ENCODE measurements at places on chromosomes 2 and 18. TPM values are rescaled to one million over a fixed set of nuclear protein-coding genes. Genes with fewer than 3 reads are reported as not detected.
A peak's percentile ranks its signal among the peaks of the same experiment; 100 is the strongest.

DNA sequence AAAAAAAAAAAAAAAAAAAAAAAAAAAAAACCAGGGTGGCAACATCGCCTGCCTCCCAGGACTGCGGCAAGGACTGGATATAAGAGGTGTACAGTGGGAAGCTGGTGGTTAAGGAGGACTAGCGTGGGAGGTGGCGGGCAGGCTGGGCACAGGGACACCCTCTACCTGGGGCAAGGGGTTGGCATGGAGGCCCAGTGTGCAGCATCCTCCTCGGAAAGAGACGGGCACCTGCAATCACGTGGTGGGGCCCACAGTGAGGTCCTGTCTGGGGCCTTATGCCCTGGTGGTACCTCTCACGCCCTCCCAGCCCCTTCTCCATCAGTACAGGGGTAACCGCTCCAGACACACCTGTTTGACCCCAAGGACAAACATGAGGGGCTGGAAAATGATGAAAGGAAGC, 27.9 kb downstream of the PXDN start:
- H3K4me1 ChIP-seq: peaks cover 2% of the 10 kb centered on the region
- H3K36me3 ChIP-seq: no peaks in the 10 kb centered on the region
- H3K27me3 ChIP-seq: no peaks in the 10 kb centered on the region

- no peaks in the 10 kb centered on the region for H3K27me3 ChIP-seq
- no peaks in the 10 kb centered on the region for H3K36me3 ChIP-seq
- H3K4me3 ChIP-seq: no peak overlapping the region
- no peak overlapping the region for H3K27ac ChIP-seq
- DNase-seq: no peak
Measured at GRCh38 chr2:37391711-37392110, 47.3 kb downstream of the QPCT start.

GRCh38 chr2:136423516-136423996, 305.6 kb upstream of the CXCR4 start:
- DNase-seq: peak; percentile 94
- H3K27me3 ChIP-seq: peaks cover 34% of the 10 kb centered on the region
- no peaks in the 10 kb centered on the region for H3K4me1 ChIP-seq
- no peaks in the 10 kb centered on the region for H3K36me3 ChIP-seq

DNA sequence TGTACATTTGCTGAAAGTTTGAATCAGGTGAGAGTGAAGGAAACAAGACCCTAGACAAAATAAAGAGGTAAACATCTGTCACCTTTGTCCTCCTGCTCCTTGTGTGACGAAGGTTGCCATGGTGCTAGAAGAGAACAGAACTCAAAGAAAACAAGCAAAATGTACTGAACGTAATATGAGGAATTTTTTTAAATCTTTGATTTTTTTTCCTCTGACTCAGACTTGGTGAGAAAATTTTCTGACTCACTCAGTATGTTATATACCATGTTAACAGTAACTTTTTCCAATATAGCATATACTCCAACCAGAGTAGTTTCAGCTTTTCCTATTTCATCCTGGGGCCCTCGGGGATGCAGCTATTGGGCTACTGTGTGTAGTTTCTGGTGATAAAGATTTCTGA, 2114.6 kb upstream of the PIK3C3 start:
- H3K27ac ChIP-seq: no peak overlapping the region
- no peak for DNase-seq
- no peaks in the 10 kb centered on the region for H3K36me3 ChIP-seq
- no peak overlapping the region for H3K4me3 ChIP-seq
- no peaks in the 10 kb centered on the region for H3K27me3 ChIP-seq
- peaks cover 7% of the 10 kb centered on the region for H3K4me1 ChIP-seq

- no peak overlapping the region for H3K27ac ChIP-seq
- H3K27me3 ChIP-seq: no peaks in the 10 kb centered on the region
- H3K36me3 ChIP-seq: no peaks in the 10 kb centered on the region
Measured at GRCh38 chr2:182068811-182069210, 83.2 kb downstream of the PPP1R1C start.

Gene GPR75
- polyA plus RNA-seq: 3.3 TPM

Gene ASB18
- polyA plus RNA-seq: 0.07 TPM

Gene FAM117B
- polyA plus RNA-seq: 23.6 TPM

Gene STAMBP
- 57.0 TPM for polyA plus RNA-seq

Gene IL1R1
- polyA plus RNA-seq: 113 TPM

Gene XDH
- 0.17 TPM for polyA plus RNA-seq

Gene TTLL4
- 34.0 TPM for polyA plus RNA-seq

Gene ATG16L1
- 23.8 TPM for polyA plus RNA-seq

Gene IL1RN
- 1.3 TPM for polyA plus RNA-seq

Gene DSC3
- 0.14 TPM for polyA plus RNA-seq

Gene CRYGC
- polyA plus RNA-seq: not detected
